ENCODE measurements at places on chromosomes 3 and 15.

DNA sequence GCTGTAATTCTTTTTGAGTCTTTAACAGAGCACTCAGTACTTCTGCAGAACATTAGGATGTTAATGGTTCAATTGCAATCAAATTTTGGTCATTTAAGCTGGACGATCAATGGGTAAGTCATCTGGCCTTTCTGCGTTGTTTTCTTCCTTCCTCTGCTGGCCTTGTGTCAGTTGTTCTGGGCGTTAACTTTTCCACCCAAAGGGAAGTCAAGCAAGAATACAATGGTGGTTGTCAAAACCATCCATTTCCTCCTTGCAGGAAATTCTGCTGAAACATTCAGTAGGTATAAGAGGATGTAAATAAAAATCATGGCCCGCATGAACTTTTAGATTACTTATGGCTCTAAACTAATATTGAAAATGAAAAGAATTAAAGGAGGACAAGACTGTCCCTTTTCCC, 584.0 kb downstream of the GRM7 start:
- no peak overlapping the region for H3K4me3 ChIP-seq
- H3K27me3 ChIP-seq: no peaks in the 10 kb centered on the region
- no peak for DNase-seq
- no peaks in the 10 kb centered on the region for H3K36me3 ChIP-seq
- no peaks in the 10 kb centered on the region for H3K4me1 ChIP-seq

- H3K4me3 ChIP-seq: no peak overlapping the region
- DNase-seq: no peak
- H3K27ac ChIP-seq: no peak overlapping the region
- no peaks in the 10 kb centered on the region for H3K27me3 ChIP-seq
- no peaks in the 10 kb centered on the region for H3K4me1 ChIP-seq
Measured at GRCh38 chr3:148873270-148873927, 8.3 kb downstream of the CPA3 start.

GRCh38 chr3:197027151-197027895, 2.3 kb downstream of the MELTF start:
- H3K27ac ChIP-seq: no peak overlapping the region
- DNase-seq: no peak
- no peaks in the 10 kb centered on the region for H3K36me3 ChIP-seq
- peaks cover 39% of the 10 kb centered on the region for H3K4me1 ChIP-seq
- H3K27me3 ChIP-seq: peaks cover 48% of the 10 kb centered on the region

DNA sequence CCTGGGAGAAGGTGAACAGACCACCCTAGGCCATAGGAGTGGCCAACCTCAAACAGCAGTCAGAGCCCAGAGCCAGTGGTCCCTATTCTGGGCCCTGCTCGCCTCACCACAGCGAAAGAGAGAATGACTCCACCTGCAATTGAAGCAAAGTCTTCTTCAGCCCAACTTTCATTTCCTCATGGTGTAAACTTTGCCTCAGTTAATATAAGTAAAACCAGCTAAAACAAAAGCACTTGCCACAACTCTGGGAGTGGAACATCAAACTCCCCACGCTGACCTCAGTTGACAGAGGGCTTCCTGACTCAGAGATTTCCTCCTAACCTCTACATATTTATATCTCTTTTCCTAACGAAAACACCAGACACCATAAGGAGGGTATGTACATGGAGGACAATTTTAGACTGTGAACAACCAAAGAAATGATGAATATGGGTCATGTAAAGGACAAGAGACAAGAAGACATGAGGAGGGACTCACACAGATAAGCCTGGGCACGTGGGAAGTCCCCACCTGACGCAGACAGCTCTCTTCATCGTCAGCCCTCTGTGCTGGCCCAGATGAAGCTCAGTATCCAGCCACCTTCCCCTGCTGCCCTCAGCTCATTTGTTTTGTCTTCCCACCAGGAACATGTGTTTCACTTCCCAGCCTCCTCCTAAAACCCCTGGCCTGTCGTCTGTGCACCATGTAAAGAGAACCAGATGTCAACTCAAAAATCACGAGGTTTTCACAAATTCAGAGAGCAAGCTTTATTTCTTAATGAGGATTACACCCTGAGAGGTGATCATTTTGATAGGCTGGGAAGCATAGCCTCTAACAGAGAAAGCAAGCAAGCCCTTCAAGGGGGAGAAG, 140.9 kb downstream of the KCNMB2 start:
- DNase-seq: no peak
- H3K36me3 ChIP-seq: no peaks in the 10 kb centered on the region
- no peak overlapping the region for H3K27ac ChIP-seq
- no peaks in the 10 kb centered on the region for H3K4me1 ChIP-seq

DNA sequence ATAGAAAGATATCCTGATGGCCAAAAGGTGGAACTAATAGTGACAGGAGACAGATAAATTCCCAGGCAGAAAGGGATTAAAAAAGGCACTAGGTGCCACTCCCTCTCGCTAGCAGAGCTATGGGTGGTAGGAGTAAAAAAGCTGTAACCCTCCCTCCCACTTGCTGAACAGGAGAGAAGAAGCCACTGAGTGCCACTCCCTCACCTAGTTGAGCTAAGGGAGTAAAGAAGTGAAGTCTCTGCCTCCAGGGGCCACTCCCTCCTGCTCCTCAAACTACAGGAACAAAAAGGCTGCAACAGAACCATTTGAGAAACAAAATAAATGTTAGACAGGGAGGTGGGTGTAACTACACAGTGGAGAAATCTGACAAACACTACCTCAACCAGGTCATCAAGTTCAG, 276.2 kb upstream of the EPHA6 start:
- H3K27ac ChIP-seq: no peak overlapping the region
- H3K4me3 ChIP-seq: no peak overlapping the region
- H3K27me3 ChIP-seq: no peaks in the 10 kb centered on the region

DNA sequence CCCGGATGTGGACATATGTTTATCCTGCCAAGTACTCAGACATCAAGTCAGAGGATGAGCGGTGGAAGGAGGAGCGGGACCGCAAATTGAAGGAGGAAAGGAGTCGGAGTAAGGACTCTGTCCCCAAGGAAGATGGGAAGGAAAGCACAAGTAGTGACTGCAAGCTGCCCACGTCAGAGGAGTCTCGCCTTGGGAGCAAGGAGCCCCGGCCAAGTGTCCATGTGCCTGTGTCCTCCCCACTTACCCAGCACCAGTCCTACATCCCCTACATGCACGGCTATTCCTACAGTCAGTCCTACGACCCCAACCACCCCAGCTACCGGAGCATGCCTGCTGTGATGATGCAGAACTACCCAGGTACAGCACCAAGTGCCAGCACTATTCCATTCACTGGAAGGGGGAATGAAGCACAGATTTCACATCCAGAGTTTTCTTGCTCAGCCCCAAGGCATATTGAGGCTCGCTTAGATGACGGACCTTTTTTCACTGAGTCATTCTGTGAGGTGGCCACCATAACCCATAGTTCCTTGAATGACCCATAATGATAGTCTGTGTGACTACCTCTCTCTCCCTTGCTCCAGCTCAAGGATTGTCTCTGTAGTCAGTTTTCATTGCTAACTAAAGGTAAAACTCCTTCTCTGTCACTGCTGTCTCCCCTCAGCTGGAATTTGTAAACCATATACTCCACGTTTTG, 97.1 kb downstream of the RBPMS2 start:
- DNase-seq: no peak
- no peak overlapping the region for H3K4me3 ChIP-seq
- H3K27me3 ChIP-seq: no peaks in the 10 kb centered on the region
- H3K4me1 ChIP-seq: no peaks in the 10 kb centered on the region
- peaks cover 15% of the 10 kb centered on the region for H3K36me3 ChIP-seq

GRCh38 chr3:127028781-127029657, 46.1 kb downstream of the PLXNA1 start:
- H3K27me3 ChIP-seq: no peaks in the 10 kb centered on the region
- no peaks in the 10 kb centered on the region for H3K4me1 ChIP-seq
- no peak for DNase-seq
- H3K4me3 ChIP-seq: no peak overlapping the region
- peaks cover 6% of the 10 kb centered on the region for H3K36me3 ChIP-seq
- no peak overlapping the region for H3K27ac ChIP-seq

DNA sequence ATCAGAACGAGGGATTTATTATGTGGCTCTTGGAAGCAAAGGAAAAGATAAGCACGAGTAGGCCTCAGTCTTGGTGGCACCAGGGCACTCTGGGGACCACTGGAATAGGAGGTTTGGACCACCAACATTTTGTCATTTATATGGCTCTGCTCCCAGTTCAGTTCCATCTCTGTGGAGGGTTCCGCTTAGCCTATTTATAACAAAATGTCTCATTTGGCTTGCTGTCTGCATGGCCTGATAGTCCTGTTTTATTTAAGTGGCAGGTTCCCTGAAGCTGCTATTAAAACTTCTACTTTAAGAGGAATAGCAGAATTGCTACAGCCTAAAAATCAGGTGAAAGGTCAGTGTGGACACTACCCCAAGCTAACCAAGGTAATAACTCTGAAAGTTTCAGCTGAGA, 27.2 kb downstream of the MAP2K5 start:
- H3K27ac ChIP-seq: no peak overlapping the region
- no peaks in the 10 kb centered on the region for H3K27me3 ChIP-seq

GRCh38 chr15:74314795-74315438, 52.5 kb downstream of the CYP11A1 start:
- peaks cover 50% of the 10 kb centered on the region for H3K4me1 ChIP-seq
- no peaks in the 10 kb centered on the region for H3K36me3 ChIP-seq
- H3K27ac ChIP-seq: no peak overlapping the region
- DNase-seq: peak; percentile 36
- H3K4me3 ChIP-seq: no peak overlapping the region

GRCh38 chr3:53996141-53996874, 104.6 kb upstream of the SELENOK start:
- no peaks in the 10 kb centered on the region for H3K36me3 ChIP-seq
- DNase-seq: no peak
- no peak overlapping the region for H3K4me3 ChIP-seq
- no peaks in the 10 kb centered on the region for H3K4me1 ChIP-seq
- peaks cover 14% of the 10 kb centered on the region for H3K27me3 ChIP-seq

DNA sequence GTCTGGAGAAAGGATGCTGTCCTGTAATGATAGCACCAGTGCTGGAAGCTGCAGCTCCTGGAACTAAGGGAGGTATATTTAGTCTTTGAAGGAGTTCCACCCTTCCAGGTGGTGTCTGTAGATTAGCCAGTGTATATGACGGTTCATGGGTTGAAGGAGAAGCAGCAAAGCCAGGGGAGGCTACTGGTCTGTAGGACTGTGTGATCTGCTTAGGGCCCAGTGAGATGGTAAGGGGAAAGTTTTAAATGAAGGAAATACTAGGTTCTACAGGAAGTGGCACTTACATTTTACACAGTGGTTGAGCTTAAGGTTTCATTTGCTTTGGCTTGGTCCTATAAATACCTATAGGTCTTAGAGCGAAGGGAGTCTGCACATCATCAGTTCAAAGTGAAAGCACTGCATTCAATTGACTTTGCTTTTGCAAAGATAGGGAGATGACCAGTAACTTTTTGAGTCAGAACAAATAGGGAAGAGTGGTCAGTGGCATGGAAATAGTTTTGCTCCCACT, 5.6 kb downstream of the SLC25A38 start:
- peaks cover 13% of the 10 kb centered on the region for H3K36me3 ChIP-seq
- no peaks in the 10 kb centered on the region for H3K27me3 ChIP-seq
- no peak overlapping the region for H3K4me3 ChIP-seq
- DNase-seq: no peak
- peaks cover 21% of the 10 kb centered on the region for H3K4me1 ChIP-seq

DNA sequence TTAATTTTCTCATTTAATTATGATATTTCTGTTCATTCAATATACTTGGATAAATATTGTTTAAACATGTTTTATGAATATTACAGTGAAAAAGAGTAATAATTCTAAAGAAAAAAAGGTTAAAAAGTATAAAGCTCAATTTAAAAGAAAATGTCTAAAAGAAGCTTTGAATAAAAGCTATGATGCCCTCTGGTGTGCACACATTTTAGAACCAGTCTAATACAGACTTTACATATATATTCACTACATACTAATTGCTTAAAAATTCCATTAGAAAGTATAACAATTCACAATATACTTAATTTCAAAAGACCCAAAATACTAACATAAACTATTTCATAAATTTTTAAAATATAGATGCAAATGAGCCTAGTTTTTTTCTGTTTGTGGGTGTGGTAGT, 909.1 kb upstream of the ROBO1 start:
- no peaks in the 10 kb centered on the region for H3K36me3 ChIP-seq
- no peak overlapping the region for H3K27ac ChIP-seq
- H3K4me1 ChIP-seq: no peaks in the 10 kb centered on the region

DNA sequence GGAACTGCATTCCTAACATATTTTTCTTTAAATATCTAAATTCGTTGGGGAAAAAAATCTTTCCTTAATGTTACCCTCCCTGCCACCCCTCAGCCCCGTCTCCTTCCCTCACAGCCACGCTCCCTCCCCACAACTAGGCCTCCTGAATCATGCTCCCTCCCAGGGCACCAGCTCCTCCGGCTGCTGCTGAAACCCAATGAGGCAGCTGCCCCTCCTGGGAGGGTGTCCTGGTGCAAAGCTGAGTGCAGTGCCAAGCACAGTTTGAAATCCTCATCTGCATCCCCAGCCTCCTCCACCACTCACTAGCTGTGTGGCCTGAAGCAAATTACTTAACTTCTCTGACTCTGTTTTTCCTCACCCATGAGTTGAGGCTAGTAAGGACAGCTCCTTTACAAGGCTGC, 2.7 kb upstream of the NR2E3 start:
- no peaks in the 10 kb centered on the region for H3K36me3 ChIP-seq
- no peak for DNase-seq
- H3K4me3 ChIP-seq: no peak overlapping the region
- no peaks in the 10 kb centered on the region for H3K27me3 ChIP-seq
- no peak overlapping the region for H3K27ac ChIP-seq
- no peaks in the 10 kb centered on the region for H3K4me1 ChIP-seq
